ENCODE measurements at places on chromosomes 5 and 9.
A peak's percentile ranks its signal among the peaks of the same experiment; 100 is the strongest.

DNA sequence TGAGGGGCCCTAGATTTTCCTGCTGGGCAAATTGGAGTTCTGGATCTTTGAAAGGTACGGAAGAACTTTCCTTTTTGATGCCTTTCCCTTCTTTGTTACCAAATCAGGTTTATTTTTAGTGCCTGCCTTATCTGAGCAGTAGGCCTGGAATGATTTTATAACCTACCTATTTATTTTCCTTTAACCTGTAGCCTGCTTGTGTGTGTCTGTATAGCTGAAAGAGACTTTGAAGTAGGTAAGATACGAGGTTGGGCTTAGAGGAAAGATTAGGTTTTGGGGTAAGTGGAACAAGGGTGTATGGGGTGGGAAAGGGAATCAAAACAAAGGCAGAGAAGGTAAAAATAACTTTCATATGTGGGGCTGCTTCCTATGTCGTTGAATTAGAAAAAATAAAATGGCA, 211.2 kb downstream of the CD180 start:
- no peak for DNase-seq

GRCh38 chr9:69801989-69802388, 18.6 kb upstream of the CFAP95 start:
- peak; percentile 71 for DNase-seq

DNA sequence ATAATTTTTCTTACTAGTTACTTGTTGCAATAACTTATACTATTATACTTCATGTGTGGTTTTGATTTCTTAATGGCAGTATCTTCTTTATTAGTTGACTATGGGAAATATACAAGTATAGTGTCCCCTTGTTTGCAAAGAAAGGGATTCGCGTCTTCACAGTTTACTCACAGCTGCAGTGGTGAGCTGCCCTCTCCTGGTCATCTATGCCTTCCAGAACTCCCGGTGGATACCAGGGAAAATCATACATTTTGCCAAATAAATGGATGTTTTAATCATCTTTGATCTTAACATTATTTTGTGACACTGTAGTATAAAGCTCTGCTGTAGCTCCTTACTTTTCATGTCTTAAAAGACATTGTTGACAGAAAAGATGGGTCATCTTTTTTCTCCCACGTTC, 142.0 kb downstream of the ZCCHC7 start:
- DNase-seq, result no peak

DNA sequence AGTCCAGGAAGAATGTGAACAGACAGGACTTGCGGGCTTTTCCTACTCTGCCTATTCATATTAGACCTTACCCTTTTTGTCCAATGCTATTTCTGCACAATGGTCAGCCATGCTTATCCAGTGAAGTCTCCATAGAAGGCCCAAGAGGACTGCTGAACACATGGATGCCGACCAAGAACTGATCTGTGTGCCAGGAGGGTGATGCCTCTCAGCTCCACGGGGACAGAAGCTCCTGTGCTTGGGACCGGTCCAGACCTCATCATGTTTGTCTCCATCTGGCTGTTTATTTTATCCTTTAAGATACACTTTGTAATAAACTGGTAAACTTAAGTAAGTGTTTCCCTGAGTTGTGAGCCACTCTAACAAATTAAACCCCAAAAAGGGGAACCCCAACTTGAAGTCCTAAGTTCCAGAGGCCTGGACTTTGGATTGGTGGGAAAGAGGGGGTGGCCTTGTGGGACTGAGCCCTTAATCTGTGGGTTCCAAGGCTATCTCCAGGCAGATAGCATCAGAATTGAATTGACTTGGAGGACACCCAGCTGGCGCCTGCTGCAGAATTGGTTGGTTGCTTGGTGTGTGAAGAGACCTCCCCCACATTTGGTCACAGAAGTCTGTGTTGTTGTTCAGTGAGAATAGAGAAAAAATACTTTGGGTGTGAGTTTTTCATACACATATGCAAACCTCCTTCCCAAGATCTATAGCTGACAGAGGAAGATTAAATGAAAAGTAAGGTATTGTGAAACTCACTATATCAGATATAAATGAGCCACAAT, 57.9 kb upstream of the ANKH start:
- no peak for DNase-seq

DNA sequence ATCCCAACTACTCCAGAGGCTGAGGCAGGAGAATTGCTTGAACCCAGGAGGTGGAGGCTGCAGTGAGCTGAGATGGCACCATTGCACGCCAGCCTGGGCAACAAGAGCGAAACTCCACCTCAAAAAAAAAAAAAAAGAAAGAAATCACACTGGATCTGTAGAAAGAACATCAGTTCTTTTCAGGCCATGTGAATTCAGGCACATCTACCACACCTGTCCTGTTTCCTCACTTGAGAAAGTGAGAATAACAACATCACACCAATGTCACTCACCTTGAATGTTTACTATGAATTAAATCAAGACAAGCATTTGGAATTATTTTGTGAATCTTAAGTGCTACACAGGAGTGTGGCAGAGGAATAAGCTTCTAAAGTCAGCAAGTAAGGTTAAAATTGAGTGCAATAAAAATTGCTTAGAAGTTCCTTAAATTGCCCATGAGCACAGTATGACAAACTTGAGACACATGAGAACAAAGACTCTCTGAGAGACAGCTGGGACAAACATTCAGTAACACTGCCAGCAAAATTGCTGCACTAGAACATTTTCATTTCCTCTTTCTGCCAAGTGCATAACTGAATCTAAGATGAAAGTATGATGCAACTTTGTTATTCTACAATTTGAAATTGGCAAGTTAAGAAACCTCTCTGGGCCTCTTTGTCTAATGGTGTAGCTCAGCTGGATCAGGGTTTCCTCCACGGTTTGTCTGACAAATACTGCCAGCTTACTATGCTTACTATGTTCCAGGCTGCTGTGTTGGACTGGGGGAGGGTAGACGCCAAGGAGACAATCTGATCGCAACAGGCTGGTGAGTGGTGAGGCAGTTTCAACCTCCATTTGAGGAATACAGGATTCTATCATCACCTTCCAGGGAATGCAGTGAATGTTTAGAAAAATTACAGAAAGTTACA, 1.9 kb upstream of the RIC1 start:
- no peak for DNase-seq
